Activated CD4-positive, CD25-positive, alpha-beta regulatory T cell treated with anti-CD3 and anti-CD28 coated beads, Interleukin-2, amount 50 U/mL, for 16 hours (primary cell): ENCODE measurements at places on chromosomes 12 and 14.

- no peak for DNase-seq
These were observed 41.2 kb downstream of the VEZT start for GRCh38 chr12:95258803-95259202.

GRCh38 chr12:12379831-12380730 lies 23.2 kb downstream of the BORCS5 start:
- DNase-seq: no peak

GRCh38 chr12:53005215-53005985 lies 856 bp upstream of the EIF4B start:
- no peak for DNase-seq

GRCh38 chr12:11677752-11678151 lies 28.3 kb downstream of the ETV6 start:
- DNase-seq: no peak

DNA sequence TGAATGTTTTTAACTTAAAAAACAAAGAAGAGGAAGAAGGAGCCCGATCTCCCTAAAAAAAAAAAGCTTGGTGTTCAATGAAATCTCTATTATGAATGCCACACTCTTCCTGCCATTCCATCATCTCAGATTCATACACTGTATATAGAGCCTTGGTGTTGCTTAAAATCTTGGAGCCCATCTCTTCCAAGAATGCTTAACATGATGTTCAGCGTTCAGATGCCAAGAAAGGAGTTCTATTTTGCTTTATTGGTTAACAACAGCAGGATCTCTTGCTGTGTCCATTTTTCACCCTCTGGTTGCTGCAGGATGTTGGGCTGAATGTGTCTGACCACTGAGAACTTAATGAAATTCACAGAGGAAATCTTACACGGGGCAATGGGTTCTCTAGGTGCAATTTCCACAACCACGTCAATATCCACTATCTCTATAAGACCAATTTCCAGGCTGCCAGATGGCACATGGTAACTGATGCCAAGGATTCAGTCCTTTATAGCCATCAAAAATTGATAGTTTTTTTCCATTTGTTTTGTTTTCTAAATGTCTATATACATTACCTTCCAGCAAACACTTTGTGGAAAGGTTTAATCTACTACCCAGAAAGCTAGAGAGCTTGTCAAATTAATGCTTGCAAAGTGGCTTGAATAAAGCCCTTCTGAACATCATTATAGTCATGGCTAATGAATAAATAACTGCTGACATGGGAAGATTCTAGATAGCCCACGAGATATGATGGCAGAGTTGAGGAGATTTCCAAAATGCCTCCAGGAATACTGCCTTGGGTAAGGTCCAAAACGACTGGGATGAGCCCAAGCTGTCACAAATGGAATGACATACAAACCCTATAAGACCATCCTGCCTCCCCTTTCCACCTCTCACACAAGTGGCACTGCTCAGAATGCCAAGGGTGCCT lies 26.5 kb downstream of the RERG start:
- no peak for DNase-seq

- DNase-seq: no peak
These were observed 339.0 kb downstream of the CACNA1C start for GRCh38 chr12:2391740-2392331.

DNA sequence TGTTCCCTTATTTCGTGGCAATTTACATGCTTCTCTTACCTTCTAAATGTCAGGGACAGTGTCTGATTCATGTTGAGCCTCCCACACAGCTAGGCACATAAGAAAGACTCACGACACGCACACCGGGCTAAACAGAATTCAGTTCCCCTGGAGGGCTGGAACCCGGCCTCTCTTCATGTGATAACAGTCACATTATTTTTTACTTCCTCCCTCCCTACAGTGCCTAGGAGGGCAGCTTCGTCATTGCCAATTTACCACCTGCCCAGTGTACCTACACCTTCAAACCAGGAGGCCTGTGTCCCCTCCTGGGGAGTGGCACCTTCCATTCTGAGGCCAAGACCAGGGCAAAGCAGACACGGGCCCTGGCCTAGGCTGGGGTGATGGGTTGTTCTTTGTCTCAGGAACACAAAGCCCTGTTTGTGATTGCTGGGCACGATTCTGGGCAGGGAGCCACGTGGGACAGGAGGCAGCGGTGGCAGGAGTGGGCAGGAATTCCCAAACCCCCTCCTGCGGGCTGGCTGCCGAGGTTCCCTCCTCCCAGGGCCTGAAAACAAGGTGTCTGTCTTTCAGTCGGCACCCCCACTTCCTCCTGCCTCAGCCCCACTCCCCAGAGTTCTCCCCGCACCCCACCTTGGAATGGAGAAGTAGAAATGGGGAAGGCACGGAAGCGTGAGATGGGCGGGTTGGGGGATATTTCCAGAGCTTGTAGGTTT lies 6.8 kb upstream of the RASAL1 start:
- no peak for DNase-seq

DNA sequence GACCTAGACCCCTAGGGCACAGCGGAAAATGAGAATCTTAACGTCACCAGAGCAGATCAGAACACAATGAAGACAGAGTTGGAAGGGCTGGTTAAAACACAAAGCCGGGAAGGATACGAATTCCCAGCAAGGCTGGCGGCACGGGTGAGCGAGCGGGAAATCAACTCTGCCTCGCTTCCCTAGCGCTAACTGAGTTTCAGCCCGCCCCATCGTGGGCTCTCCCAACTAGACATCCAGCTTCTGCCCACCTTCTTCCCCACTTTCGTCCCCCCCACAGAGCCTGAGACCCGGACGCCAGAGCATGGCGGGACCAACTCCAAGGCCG lies 377 bp downstream of the CCNT1 start:
- DNase-seq: no peak

DNA sequence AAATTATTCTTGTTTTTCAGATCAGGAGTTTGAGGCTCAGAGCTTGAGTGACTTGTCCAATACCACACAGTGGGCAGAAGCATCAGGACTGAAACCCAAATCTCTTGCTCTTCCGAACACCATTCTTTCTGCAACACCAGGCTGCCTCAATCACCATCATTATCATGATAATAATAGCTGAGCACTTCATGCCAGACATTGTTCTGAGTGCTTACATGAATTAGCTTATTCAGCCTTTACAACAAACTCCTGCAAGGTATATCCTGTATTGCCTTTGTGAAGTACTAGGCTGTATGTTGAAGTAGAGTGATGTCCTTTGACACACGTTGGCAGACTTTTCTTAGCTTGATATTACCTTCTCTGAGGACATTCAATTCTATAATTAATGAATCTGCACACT lies 257.4 kb upstream of the ATP2B1 start:
- DNase-seq: no peak

DNA sequence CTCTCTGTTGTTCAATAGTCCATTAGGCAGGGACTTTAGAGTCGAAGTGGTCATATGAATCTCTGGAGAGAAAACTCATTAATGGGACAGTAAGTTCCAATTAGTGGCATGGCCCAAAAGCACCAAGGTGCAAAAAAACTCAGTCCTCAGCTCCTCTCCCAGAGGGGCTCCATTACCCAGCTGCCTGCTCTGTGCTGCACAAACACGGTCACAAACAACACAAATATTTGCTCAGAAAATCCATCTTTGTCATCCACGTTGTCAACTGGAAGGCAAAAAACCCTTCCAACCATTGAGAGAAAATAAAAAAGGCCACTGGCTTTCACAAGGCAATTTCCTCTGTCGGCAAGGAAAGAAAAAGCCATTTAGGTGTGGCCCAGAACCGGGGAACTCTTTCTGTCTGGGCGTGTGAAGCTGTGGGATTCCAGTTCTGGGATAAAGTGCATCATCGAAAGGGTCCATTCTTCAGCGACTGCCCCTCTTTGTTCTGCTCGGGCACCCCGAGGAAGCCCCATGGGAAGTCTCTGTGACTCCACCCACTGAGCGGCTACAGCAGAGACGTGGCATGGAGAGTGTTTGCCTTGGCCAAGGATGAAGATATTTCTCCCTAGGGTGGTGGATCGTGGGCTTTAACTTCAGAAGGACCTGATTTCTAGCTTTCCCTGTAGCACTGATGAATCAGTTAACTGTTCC lies 137.6 kb downstream of the VRK1 start:
- no peak for DNase-seq

- DNase-seq: no peak
These were observed 143.0 kb downstream of the RASSF9 start for GRCh38 chr12:85693093-85693665.

DNA sequence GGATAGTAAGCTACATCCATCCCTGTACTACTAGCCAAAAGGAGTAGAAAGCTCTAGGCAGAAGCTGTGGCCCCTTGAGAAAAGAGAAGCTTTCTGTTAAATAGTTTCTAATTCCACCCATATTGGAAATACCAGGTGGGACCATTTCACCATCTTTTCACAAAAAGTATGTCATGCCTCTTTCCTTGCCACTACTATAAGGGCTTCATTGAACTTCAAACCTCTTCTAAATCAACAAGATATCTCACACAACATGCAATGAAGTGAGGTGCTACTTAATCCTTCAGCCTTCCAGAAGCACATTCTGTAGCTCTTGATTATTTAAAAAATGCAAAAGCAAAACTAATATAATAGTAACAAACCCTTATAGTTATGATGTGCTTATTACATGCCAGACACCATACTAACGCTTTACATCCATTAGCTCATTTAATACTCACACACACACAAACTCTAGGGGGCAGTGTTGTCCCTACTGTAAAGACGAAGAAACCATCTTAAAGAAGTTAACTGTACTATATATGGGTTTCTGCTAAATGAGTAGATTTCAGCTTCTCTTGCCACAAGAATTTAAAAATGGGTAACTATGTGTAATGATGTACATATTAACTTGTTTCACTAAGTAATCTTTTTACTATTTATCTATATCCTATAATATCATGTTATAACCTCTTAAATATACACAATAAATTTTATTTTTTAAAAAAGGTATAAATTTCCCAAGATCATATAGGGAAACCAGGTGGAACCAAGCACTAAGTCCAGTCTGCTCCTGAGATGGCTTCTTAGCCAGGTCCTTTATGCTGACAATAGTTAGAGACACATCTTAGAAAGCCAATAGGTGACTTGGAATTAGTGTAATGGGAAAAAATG lies 124.4 kb downstream of the RPS29 start:
- peak; percentile 37 for DNase-seq

DNA sequence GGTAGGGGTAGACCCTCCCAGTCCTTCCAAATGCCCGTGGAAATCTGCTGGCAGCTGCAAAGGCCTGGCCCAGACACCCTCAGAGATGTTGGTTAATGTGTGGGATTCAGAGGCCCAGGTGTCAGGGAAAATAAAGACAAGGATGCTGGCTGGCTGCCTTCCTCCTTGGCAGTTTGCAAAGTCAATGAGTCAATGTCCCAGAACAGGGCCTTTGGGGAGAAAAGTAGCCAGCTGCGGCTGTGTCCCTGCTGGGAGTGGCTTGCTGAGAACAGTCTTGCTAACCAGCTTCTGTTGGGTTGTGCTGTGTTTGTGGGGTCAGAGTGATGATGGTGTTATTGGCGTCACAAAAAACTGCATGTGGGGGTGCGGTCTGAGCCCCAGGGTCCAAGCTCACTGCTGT lies 29.2 kb downstream of the GLRX5 start:
- DNase-seq: no peak

GRCh38 chr12:109937371-109937770 lies 37.3 kb downstream of the TCHP start:
- no peak for DNase-seq

DNA sequence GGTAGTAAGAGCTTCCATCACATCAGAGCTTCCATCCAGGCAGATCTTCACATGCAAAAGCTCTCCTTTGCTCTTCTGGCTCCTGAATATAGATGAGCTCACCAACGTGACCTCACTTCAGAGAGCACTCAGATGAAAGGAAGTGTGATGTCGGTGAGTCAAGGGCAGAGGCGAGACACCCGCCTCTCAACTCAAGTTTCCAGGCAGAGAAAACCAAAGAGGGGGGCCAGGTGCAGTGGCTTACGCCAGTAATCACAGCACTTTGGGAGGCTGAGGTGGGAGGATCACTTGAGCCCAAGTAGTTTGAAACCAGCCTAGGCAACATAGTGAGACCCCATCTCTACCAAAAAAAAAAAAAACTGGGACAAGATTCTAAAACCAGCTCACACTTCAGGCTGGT lies 126.9 kb downstream of the DUSP6 start:
- DNase-seq: peak; percentile 48

GRCh38 chr12:29234965-29235626 lies 86.0 kb downstream of the FAR2 start:
- no peak for DNase-seq

- DNase-seq: no peak
These were observed 125.5 kb downstream of the SPTSSA start for GRCh38 chr14:34336501-34336900.

DNA sequence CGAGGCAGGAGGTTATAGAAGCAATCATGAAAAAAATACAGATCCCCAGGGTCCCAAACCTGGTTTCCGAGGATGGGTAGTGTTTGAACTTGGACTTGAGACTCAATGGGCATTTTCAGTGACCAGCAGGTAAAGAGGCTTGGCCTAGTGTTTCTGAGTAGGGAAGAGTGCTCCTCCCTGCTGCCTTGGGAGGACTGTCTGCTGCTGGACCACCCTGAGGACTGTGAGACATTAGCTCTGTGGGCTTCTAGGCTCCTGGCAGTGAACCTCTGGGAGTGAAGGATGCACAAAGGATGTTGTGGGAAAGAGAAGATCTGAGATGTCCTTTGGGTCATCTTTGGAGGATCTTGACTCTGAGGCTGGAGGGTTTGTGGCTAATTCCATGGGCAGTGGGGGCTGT lies 30.5 kb downstream of the ANKRD9 start:
- no peak for DNase-seq

DNA sequence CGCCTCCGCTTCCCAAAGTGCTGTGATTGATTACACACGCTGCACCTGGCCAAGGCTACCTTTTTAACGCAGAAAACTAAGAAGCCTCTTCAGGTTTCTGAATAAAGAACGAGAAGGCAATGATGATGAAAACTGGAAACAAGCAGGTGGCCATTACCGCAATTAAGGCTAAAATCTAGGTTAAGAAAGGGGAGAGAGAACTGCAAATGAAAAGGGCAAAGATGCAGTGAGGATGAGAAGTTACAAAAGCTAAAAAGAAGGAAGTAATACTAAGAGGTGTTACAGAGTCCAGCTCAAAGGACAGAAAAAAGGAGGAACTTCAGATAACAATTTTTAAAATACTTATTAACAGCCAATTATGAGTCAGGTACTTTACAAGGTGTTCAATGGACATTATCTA lies 79.7 kb downstream of the DUSP16 start:
- no peak for DNase-seq
